Omental fat pad (tissue), 4 donors: ENCODE measurements at places on chromosomes 2 and 18. TPM values are rescaled to one million over a fixed set of nuclear protein-coding genes. Genes with fewer than 3 reads are reported as not detected.

GRCh38 chr2:118808429-118808809 lies 39.0 kb downstream of the EN1 start:
- DNase-seq = no peak

DNA sequence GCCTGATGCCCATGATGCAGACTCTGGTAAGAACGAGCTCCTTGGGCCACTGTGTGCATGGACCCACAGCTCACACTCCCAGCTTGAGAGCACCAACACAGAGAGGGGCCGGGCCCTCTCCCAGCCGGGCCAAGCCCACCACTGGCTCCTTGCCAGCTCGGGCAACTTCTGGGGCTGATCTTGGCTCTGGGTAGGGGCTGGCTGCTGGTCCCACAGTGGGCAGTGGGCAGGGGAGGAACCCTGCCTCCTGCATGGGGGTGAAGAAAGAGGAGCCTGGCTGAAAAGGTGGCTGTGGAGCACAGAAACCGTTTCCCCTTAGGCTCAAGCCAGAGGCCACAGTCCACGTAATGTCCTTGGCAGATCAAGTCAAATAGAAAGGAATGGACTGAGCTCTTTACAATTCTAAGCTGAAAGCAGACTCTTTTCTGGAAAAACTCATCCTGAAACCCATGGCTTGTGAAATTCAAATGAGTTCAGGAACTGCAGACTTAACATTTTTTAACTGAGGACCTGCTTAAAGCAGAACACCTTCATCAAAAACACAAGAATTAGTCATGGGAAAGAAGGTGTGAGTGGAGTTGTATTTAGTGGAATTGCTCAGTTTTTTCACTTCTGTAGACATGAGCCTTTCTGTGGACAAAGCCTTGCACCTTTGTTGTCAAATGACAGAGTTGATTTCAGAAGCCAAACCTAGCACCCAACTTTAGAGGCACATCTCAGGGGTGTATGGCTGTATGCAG lies 104.9 kb downstream of the STPG4 start:
- no peak for DNase-seq

GRCh38 chr2:207528980-207529329 lies 807 bp upstream of the CREB1 start:
- DNase-seq = no peak

DNA sequence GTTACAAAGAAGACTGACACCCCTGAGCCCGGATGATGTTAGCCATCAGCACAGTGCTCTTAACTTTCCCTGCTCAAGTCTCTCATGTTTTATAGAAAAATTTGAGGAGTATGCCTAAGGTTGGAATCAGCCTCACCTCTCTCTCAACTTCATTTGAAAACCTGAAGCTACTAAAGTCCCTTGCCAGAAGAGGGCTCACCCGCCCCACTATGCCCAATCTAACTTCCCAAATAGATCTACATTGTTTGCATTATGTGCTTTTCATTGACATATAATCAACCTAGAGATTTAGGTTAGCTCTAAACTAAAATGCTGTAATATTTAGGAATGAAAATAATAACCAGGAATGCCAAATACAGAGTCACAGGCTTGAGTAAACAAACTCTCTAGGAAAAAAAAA lies 305.4 kb downstream of the NCKAP5 start:
- DNase-seq = no peak

Gene HOXD4
- total RNA-seq = 1.3 TPM

Gene EVX2
- total RNA-seq = not detected

Gene DPYSL5
- total RNA-seq = not detected

Gene ASB18
- total RNA-seq = not detected

Gene ERMN
- 0.50 TPM for total RNA-seq

Gene NBAS
- total RNA-seq = 38.4 TPM
